Activated CD4-positive, CD25-positive, alpha-beta regulatory T cell treated with anti-CD3 and anti-CD28 coated beads, Interleukin-2, amount 50 U/mL, for 72 hours (primary cell): ENCODE measurements at places on chromosomes 6 and 20.

GRCh38 chr20:10806539-10806938 is 132.7 kb upstream of the JAG1 start:
- DNase-seq: no peak

GRCh38 chr6:6033858-6034257 is 27.1 kb upstream of the NRN1 start:
- no peak for DNase-seq

GRCh38 chr6:67722861-67723261 is 912.2 kb upstream of the ADGRB3 start:
- DNase-seq: no peak

GRCh38 chr6:26415791-26416190 is 13.7 kb downstream of the BTN3A1 start:
- DNase-seq: no peak

DNA sequence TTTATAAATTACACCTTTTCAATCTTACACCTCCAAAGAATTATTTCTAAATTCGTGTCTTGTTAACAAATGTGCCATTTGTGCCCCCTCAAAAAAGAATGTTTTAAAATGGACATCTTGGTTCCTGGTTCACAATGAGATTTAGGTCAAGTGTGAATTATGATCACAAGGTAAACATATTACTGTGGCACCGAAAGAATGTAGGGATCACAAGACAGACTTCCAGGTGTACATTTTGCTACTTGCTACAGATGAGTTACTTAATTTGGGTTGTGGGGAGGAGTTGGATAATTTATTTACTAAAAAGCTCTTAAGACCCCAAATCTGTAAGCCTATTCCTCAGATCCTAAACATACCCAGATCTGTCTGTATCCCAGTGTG is 25.0 kb upstream of the ADTRP start:
- DNase-seq: no peak

- DNase-seq: no peak
Measured at GRCh38 chr6:49300443-49300842, 162.6 kb downstream of the MMUT start.
